ENCODE measurements at places on chromosomes 3 and 15.

- DNase-seq, result no peak
Observed at GRCh38 chr3:189229196-189229828, 57.5 kb downstream of the TPRG1 start.

- no peak for DNase-seq
Observed at GRCh38 chr15:49492830-49493229, 69.8 kb downstream of the FGF7 start.

DNA sequence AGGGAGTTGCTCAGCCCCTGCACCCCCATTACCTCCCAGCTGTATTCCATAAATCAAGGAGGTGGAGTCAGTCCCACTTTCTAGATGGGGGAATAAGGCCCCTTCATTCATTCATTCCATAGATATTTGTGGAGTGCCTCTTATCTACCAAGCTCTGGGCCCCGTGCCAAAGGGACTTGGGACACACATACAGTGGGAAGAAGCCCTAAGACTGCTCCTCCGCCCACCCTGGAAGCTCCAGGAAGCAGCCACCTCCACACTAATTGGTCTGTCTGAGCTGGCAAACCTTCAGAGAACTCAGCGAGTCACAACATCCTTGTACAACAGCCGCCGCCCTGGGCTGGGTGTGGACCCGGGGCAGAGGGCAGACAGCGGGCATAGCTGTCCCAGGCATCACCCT lies 6.4 kb downstream of the STRA6 start:
- DNase-seq, result no peak

DNA sequence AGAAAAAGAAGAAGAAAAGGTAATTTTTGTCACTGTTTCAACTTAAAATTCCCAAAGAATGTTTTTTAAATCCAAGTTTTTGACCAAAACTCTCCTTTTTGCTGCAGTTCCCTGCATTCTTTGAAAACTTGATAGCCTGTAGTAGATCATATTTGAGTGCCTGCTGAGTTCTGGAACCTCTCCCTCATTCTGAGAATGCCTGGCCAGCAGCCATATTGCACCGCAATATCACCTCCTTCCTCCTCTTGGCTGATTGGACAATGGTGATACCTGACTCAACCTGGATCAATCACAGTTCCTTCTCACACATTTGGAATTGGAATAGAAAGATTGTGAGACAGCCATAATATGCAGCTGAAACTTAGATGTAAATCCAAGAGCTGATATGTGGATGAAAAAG lies 97.6 kb upstream of the GAP43 start:
- no peak for DNase-seq

DNA sequence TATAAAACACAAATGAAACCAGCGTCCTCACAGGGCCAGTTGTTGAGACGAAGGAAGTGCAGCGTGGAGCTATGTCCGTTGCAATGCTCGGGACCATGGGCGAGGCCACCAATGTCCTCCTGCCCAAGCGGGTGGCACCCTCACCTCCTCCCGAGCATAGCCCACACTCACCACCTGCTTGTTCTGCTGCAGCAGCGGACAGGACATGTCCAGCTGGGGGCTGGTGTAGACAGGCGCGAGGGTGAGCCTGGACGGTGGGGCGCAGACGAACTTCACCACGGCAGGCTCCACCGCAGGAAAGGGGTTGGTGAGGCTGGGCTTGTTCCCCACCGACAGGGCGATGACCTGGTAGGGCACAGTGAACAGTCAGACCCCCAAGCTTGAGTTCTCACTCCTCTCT lies 62.1 kb downstream of the NUP210 start:
- DNase-seq, result no peak

DNA sequence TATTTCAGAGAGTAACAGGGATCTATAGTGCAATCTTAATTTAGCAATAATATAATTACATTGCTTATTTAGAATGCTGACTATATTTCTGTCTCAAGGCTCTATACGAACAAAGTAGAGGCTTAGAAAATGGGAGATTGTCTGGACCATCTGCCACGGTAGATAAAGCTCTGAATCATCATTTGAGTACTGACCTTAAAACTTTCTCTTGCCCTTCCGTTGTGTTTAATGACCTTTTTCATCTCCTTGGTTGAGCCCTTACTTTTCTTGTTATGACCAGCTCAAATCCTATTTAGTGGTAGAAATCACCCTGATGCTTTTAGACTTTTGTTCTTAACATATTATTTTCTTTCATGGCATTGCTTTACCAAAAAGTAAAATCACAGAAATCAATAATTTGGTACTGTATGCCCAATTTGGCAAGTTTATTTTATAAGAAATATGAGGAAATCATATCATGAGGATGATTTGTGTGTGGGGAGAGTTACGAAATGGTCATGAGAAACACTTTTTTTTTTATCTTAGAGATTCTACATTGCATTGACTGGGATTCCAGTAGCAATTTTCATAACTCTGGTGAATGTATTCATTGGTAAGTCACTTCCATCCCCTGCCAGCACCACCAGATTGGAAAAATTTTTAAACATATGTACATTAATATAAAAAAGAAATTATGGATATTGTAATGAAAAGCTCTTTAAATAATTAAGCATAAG lies 11.0 kb downstream of the NDUFB5 start:
- no peak for DNase-seq

GRCh38 chr15:45873781-45874180 lies 239.0 kb downstream of the SQOR start:
- DNase-seq, result no peak

- no peak for DNase-seq
Observed at GRCh38 chr3:194782698-194783404, 97.2 kb downstream of the FAM43A start.

- DNase-seq, result no peak
Observed at GRCh38 chr3:194884649-194885315, 199.1 kb downstream of the FAM43A start.

- DNase-seq, result no peak
Observed at GRCh38 chr15:28957606-28958498, 72.1 kb downstream of the APBA2 start.

- no peak for DNase-seq
Observed at GRCh38 chr3:12753275-12754028, 5.6 kb downstream of the TMEM40 start.

- no peak for DNase-seq
Observed at GRCh38 chr15:95758451-95758850, 572.0 kb upstream of the NR2F2 start.

- DNase-seq, result no peak
Observed at GRCh38 chr3:7789324-7789723, 712.3 kb upstream of the LMCD1 start.

DNA sequence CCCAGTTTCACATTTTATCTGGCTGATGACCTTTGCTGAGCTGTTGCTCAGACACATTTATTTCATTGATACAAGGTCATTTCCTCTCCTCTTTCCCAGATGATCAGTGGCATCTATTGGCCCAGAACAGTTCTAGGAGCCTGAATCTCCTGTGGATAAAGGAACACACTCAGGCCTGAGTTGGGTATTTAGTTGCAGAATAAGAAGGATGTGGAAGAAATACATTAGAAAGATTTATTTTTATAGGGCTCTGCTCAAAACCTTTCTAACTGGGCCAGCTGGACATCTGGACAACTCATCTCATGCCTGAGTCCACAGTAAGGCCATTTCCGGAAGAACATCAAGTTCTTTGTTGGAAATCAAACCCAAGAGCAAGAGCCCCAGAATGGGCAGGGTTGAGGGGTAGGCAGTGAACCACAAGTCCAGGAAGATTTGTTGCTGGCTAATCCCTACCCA lies 19.7 kb upstream of the MFGE8 start:
- no peak for DNase-seq

DNA sequence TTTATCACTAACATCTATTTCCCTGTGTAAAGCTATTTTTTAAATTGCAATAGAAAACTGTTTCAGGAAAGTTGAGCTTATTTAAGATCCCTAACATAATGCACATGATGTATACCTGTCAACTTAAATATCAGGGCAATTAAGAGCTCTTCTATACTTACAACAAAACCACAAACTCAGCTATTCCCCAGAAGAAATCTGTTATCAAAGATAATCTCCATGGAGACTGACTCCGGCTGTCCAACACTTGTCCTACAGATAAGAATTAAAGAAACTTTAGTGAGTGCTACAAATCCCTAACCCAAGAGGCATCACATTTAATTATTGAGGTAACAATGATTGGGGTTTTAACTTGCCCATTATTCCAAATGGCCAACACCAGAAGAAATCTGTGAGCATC lies 3.4 kb downstream of the SELENOK start:
- no peak for DNase-seq

DNA sequence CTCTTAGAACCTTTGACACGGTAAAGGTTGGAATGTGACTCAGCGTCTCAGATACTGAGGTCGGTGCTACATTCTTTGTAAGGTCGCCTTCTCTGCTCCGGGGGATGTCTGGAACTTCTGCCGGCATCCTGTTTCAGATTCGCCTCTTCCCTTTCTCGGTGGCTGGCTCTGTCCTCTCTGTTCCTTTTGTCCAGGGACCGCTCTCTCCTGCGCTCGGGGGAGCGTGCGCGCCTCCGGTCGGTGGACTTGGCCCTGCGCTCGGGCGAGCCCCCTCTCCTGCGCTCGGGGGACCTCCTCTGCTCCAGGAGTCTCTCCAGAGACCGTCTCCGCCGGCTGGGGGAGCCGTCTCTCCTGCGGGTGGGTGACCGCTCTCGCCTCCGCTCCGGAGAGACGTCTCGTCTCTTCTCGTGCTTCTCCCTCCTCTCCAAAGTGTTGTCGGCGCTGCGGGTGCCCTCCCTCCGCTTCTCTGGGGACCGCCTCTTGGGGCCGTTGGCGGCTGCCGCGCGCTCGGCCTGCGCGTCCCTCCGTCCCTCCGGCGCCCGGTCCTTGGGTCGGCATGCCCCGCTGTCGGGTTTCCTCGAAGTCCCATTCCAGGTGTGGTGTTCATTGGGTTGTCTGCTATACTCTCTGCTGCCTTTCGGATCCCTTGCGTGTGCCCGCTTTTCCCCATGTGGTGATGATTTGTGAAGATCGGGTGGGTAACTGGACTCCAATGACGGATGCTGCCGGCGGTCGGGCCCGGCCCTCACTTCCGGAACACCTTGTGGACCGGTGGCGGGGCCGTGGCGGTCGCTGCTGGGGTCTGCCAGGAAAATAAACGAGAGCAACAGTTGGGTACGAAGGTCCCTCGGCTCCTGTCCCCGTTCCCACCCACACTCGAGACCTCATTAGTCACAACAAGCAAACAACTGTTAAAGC lies 668.8 kb upstream of the ADAMTS9 start:
- no peak for DNase-seq

DNA sequence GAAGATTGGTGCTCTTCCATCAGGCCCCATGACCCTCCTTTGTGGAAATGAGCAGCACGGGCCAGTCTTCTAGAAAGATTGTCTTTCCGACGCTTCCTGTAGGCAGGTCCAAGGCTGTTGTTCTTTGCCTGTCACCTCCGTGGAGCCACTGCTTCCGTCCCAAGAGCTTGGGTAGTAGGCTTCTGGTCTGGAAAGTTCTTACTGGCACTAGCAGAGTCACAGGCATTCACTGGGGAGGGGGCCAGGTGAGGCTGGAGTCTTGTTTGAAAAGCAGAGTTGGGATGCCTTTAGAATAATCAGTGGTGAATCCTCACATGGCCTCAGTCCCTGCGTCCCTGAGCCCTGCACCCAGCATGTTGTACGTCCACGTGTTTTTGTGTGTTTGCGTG lies 76.2 kb upstream of the ADPGK start:
- no peak for DNase-seq

DNA sequence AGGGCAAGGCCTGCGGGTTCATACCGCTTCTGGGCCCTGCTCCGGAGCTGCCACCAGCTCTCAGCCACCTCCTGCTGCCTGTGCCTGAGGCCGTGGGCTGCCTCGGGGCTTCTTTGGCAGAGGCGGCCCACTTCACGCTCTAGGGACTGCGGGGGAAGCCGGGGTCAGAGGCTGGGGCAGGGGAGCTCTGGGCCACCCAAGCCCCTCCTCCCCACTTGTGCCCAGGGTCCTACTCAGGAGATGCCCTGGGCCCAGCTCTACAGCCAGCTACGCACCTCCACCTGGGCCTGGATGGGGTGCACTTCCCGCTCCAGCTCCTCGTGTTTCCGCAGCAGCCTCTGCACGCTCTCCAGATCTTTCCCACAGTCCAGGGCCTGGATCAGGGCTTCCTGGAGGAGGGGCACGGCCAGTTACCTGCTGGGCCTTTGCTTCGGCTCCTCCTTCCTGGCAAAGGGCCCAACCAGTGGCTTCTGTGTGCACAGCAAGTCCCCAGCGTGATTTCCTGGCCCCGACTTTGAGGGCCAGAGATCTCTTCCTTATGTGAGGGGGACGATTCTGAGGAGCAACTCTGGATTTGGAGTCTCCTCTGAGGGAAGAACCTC lies 24.0 kb downstream of the PLA2G4B start:
- DNase-seq, result no peak

- peak; percentile 57 for DNase-seq
Observed at GRCh38 chr3:60742606-60743145, 508.6 kb downstream of the FHIT start.

- no peak for DNase-seq
Observed at GRCh38 chr3:10928961-10929471, 63.5 kb upstream of the SLC6A1 start.

GRCh38 chr15:30990446-30991254 lies 778 bp downstream of the MTMR10 start:
- DNase-seq, result no peak

- no peak for DNase-seq
Observed at GRCh38 chr15:67148196-67148701, 82.8 kb downstream of the SMAD3 start.

DNA sequence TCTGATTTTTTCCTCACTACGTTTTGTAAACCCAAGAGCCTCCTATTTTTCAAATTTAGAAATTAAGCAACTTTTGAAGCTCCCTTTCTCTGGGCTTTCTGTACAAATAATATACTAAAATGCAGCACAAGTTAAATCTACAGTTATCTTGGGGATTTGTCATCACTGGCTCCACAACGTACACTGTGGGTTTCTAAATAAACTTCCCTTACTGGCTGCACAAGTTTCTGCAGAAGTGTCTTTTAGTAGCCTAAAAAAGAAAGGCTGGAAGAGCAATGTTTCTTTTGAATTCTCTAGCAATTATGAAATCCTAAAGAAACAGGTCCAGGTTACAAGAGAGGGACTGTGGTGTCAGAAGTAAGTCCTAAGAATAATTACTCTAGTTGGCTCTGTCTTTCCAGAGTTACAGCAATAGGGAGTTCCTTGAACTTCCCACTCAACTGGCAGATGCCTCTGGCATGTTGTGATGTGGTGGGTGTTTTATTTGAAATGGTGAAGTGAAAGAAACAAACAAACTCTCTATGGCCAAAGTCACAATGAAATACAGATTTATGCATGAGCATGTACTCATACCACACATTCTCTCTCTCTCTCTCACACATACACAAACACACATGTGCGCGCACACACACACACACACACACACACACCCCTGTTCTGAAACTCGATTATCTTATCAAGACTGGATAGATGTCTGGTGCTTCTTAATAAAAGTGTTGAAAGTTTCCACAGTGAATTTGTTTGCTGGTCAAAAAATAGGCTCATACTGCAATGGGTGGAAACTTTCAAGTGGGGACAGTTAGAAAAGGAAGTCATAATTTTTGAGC lies 198.2 kb downstream of the SSR3 start:
- no peak for DNase-seq

DNA sequence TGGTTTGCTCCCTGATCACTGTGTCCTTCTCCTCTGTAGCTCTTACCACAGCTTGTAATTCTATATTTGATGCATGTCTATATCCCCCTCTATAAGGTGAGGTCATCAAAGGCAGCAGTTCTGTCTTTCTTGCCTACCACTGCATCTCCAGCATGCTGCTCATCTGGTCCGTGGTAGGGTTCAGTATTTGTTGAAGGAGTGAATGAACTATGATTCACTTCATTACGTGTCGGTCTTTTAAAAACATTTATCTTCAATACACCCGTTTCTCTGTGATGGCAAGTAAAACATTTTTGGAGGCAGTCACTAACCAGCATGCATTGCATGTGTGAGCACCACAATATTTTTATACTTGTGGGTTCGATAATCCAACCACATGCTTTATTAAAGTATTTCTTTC lies 27.6 kb downstream of the CHST14 start:
- DNase-seq, result no peak

GRCh38 chr15:90287101-90287500 lies 21.6 kb downstream of the NGRN start:
- DNase-seq, result no peak

All from iPS DF 6.9 (cell line).